ENCODE measurements at places on chromosomes 16 and 17.
A peak's percentile ranks its signal among the peaks of the same experiment; 100 is the strongest.

DNA sequence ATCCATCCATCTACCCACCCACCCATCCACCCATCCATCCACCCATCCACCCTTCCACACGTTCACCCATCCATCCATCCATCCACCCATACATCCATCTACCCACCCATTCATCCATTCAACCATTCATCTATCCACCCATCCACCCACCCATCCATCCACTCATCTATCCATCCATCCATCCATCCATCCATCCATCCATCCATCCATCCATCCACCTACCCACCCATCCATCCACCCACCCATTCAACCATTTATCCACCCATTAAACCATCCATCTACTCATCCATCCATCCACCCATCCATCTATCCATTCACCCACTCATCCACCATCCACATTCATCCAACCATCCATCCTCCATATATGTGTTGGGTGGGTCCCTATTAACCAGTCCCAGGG is 26.2 kb upstream of the RPTOR start:
- DNase-seq = no peak

DNA sequence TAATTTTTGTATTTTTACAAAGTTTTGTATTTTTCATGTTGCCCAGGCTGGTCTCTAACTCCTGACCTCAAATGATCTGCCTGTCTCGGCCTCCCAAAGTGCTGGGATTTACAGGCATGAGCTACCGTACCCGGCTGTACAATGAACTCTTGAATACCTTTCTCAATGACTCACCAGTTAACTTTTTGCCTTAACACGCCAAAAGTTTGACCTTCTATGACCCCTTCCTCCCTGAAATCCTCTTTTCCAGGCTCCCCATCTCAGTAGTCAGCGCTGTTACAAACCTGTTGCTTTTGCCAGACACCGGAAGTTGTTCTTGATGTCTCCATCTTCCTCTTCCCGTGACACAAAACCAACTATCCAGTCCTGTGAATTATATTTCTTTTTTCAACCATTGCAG is 158.1 kb upstream of the ASIC2 start:
- DNase-seq = no peak

DNA sequence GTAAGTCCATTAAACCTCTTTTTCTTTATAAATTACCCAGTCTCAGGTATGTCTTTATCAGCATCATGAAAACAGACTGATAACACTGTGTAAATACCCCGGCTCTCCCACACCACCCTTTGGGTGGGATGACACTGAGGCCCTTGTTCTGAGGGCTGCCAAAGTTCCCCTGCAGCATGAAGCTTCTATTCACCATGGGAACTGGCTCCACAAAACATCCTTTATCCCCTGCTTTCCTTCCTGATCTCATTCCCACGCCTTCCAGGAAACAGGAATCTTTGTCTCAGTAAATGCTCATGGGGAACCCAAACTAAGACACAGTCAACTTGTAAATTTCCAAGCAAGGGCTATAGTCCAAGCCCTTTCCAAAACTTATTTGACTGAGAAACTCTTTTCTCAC is 88.4 kb downstream of the ABCC12 start:
- no peak for DNase-seq

DNA sequence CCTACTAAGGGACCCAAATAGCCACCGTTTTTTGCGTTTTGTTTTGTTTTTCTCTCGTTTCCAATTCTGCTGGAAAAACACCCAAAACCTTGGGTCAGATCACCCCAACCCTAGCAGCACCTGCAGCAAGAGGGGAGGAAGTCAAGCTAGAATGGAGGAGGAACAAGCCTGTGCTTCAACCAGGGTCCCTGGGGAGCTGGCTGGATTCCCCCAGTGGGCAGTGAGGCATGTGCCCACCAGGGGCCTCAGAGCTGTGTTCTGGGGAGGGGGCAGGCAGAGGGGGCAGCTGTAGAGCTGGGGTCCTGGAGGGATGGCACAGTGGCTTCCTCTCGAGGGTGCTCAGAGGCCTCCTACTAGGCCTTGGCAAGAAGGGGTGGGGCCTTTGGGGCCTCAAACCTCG is 6.5 kb downstream of the CD79B start:
- no peak for DNase-seq

DNA sequence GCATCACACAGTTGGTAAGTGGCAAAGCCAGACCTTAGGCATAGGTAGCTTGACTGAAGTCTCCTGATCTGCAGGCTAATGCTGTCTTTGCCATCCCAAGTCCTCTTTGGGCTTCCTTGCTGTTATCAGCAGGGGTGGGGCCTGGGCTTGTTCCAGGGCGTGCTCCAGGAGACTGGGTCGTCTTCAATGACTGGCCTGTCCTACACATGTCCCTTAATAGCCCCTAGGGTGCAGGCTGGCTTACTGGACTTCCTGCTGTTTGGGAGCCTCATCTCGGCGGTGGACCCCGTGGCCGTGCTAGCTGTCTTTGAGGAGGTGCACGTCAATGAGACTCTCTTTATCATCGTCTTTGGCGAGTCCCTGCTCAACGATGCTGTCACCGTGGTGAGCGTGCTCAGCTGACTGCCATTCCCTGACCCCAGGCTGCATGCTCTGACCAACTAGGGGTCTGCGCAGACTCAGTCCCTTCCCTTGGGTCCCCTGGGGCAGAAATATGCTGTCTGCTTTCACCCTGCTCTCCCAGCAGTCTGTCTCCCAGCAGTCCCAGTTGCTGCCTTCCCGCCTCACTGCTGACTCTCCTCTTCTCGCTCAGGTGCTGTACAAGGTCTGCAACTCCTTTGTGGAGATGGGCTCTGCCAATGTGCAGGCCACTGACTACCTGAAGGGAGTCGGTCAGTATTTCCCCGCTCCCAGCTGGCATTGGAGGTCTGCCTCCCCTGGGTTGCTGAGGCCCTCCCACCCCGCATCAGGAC is 6.2 kb downstream of the SLC9A5 start:
- DNase-seq = no peak

DNA sequence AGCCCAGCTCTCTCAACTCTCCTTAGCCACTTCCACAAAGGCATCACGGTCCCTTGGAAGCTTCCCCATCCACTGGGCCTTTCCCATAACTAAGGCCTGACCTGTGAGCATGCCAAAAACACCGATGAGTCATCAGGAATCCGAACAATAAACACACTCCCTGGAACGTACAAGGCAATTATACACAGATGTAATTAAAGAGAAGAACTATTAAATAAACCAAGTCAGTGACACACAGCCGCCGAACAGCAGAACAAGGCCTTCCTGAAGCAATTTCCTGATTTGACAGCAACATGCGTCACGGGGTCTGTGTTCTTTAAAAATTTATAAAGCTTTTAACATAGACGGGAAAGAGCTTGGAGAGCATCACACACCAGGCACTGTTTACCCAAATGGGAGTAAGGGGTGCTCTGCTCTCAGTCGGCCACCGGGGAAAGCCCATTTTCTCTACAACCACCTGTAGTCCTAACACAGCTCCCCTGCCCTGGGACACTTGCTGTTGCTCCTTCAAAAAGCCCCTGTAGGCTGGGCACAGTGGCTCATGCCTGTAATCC is 29.4 kb downstream of the COG7 start:
- DNase-seq = no peak

GRCh38 chr16:49504626-49505025 is 131.0 kb downstream of the C16orf78 start:
- no peak for DNase-seq

DNA sequence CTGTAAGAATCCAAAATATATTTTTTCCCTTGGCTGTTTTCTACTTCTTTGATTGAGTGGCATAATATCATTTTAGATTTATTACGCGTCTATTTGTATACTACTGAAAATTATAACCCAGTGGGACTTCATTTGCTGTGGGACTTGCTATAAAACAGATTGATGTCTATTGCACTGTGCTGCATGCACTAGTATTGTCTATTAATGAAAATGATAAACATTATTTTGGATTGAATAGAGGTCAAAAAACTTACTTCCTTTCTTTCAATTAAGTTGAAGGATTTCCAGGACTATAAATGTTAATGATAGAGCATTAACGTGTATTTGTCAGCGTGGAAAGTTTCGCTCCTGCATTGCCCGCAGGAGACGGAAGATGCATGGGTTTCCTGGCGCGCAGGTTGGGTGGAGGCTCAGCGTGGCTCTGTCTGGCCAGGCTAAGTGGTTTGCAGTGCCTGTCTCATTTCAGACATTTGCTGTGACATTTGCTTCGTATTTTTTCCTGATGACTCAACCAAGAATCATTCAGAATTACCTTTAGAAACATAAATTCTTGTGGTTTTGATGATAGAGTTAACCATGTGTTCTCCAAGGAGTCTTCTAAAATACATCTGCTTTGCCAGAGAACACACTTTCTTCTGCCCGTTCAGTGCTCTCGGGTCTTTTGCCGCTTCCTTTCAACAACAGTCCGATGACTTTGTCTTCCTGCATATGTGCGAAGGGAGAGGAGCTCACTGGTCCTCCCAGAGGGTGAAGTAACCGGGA is 216.7 kb downstream of the RPTOR start:
- DNase-seq = no peak

DNA sequence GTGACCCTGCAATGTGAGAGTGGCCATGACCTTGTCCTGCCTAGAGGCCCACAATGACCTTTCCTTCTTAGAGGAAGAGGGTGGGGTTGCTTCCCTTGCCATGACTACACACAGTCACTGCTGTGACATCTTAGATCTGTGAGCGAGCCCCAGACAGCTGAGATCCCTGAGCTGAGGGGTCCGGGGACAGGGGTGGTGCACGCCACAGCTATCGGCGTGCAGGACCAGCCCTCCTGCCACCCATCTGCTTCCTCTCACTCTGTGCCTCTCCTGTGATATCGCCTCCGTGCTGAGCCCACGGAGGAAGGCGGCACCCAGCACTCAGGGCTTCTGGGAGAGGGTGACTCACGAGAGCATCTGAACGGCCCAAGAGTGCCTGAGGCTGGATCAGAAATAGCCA is 35.2 kb downstream of the KIAA0513 start:
- DNase-seq = no peak

DNA sequence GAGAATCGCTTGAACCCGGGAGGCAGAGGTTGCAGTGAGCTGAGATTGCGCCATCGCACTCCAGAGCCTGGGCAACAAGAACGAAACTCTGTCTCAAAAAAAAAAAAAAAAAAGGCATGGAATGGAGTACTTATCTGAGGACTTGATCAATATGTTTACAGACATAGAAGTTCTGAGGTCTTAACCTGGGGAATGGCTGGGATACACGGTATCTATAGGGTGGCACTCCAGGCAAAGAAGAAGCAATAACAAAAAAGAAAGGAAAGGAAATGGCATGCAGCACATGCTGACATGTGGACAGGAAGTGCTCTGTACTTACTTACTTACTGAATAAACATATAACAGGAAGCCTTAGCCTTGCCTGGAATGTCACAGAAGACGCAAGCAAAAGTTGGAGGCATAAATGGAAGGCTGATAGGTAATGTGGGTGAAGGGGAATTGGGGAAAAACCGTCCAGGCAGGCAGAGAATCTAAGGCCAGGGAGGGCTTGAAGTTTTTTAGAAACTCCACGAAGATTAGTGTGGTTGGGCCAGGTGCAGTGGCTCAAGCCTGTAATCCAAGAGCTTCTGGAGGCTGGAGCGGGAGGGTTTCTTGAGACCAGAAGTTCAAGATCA is 10.1 kb upstream of the SPOP start:
- DNase-seq = no peak

DNA sequence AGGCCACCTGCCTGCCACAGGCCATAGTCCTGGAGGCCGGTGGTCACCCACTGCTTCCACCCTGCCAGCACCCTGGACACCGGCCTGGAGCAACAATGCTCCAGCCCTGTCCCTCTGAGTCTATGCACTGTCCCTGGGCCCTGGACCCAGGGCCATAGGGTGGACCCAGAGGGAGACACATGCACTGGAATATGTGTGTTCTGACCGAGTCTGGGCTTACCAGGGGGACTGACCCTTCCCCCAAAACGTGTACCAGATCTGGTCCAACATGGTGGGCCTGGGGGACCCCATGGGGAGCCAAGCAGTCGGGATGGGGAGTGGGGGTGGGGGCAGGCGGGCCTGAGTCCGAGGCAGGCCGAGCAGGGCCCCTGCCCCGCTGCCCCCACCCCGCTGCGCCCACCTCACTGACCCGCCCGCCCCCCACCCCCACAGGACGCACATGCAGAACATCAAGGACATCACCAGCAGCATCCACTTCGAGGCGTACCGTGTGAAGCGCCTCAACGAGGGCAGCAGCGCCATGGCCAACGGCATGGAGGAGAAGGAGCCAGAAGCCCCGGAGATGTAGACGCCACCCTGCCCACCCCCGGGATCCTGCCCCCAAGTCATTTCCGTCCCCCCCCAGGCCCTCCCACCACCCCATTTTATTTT is 357.4 kb downstream of the SEC14L1 start:
- peak; percentile 40 for DNase-seq

- no peak for DNase-seq
Measured at GRCh38 chr17:83086907-83087787, 7.7 kb downstream of the METRNL start.

- DNase-seq = no peak
Measured at GRCh38 chr16:22217890-22218730, 12.0 kb downstream of the EEF2K start.

GRCh38 chr17:18949566-18949965 is 2.4 kb upstream of the SLC5A10 start:
- DNase-seq = no peak

DNA sequence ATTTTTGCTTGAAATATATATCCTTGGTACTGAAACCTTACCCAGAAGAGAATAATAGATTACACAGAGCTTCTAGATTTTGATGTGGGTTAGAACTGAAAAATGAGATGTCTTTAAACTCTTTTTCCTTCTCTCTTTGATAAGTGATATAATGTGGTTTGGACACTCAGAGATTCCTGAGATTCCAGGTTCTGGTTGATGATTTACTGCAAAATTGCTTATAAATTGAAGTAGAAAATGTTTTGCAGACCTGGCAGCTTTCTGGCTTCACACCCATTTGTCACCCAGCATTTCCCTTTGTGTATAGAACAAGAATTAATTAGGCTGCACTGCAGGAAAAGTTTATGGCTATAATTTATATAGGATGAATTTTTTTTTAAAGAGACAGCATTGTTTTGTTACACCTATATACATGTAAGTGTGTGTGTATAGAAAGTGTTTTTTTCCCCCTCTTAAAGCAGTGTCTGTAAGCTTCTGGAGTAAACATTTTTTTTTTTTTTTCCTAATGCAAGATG is 23.5 kb downstream of the AATF start:
- no peak for DNase-seq

DNA sequence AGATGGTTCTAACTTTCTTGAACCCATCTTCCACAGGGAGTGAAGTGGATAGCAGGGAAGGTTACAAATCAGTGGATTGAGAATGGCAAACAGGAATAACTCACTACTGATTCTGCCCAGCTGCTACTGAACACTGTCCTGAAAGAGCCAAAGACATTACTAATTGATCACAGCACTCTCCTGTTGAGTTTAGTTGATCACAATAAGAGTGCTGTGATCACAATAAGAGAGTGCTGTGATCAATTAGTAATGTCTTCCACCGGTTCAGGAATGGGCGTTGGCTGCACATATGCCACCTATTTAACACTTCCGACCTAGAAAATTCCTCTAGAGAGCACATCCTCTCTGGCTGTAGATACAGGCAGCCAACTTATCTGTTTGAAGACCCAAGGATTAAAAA is 11.4 kb downstream of the CFAP97D1 start:
- no peak for DNase-seq

All from right lobe of liver (tissue), 6 donors.